ENCODE measurements at places on chromosomes 11 and 22. TPM values are rescaled to one million over a fixed set of nuclear protein-coding genes. Genes with fewer than 3 reads are reported as not detected.

Gene KRTAP5-10
- total RNA-seq = not detected

Gene MYH9
- 797 TPM for total RNA-seq

Gene NECTIN1
- 3.4 TPM for total RNA-seq

Gene ME3
- 32.4 TPM for total RNA-seq

Gene DEPDC7
- total RNA-seq = 6.6 TPM

Gene ST14
- under 0.01 TPM for total RNA-seq

Gene OR4D5
- not detected for total RNA-seq

Gene NOX4
- 6.7 TPM for total RNA-seq

Gene SAA2
- not detected for total RNA-seq

Gene C11orf86
- total RNA-seq = not detected

Gene SOX10
- not detected for total RNA-seq

Gene RABL2B
- total RNA-seq = 8.7 TPM

Gene TBX10
- total RNA-seq = not detected

Gene GUCY1A2
- 1.7 TPM for total RNA-seq

Gene KCNJ4
- not detected for total RNA-seq

Gene TREH
- under 0.01 TPM for total RNA-seq

Gene OR51B2
- not detected for total RNA-seq

Gene STARD10
- 25.2 TPM for total RNA-seq

Gene SYT7
- total RNA-seq = 31.4 TPM

Gene INPP5J
- 0.11 TPM for total RNA-seq

Gene OR2AT4
- not detected for total RNA-seq

Gene GDPD4
- not detected for total RNA-seq

Gene YIF1A
- total RNA-seq = 185 TPM

Gene MRGPRX3
- total RNA-seq = not detected

Gene PATZ1
- 11.7 TPM for total RNA-seq

Gene CRYBB3
- not detected for total RNA-seq

Gene SHANK2
- 2.8 TPM for total RNA-seq

Gene MAPK8IP2
- total RNA-seq = 0.37 TPM

Gene SMTNL1
- not detected for total RNA-seq

Gene ZP1
- total RNA-seq = not detected

Gene RAB38
- total RNA-seq = 3.4 TPM

Gene DDI1
- total RNA-seq = not detected

Gene INS
- not detected for total RNA-seq

Gene FIBIN
- total RNA-seq = 65.4 TPM

Gene PHF5A
- total RNA-seq = 58.5 TPM

Gene RELT
- 4.9 TPM for total RNA-seq

All from uterine smooth muscle cell (primary cell).